ENCODE measurements at places on chromosomes 6 and 20. TPM values are rescaled to one million over a fixed set of nuclear protein-coding genes. Genes with fewer than 3 reads are reported as not detected.

MCCD1 gene
- total RNA-seq, result not detected

PRKN gene
- total RNA-seq, result not detected

NXT1 gene
- total RNA-seq, result 34.1 TPM

ERVFRD-1 gene
- 0.29 TPM for total RNA-seq

PNPLA1 gene
- total RNA-seq, result 0.25 TPM

PAK5 gene
- total RNA-seq, result not detected

TBC1D7 gene
- total RNA-seq, result 152 TPM

APMAP gene
- total RNA-seq, result 138 TPM

OR2H2 gene
- not detected for total RNA-seq

RAET1L gene
- not detected for total RNA-seq

MCHR2 gene
- not detected for total RNA-seq

BANF2 gene
- 2.1 TPM for total RNA-seq

DNA sequence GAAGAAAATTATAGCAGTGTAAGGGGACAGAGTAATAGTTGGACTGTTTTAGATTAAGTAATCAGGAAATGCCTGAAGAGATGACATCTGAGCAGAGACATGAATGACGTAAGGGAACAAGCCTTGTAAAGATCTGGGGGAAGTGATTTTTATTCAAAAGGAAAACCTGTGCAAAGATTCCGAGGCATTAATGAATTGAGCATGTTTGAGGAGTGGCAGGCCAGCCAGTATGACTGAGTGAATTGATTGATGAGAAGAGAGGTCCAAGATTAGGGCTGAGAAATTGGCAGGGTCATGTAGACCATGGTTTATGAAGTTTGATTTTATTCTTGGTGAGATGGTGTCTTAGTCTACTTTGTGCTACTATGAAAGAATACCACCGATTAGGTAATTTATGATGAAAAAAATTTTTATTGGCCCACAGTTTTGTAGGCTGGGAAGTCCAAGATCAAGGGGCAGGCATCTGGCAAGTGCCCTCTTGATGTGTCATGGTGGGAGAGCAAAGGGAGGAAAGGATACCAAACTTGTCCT lies 95.1 kb downstream of the LIN28B start:
- no peaks in the 10 kb centered on the region for H3K36me3 ChIP-seq
- peaks cover 5% of the 10 kb centered on the region for H3K4me1 ChIP-seq
- no peak overlapping the region for H3K4me3 ChIP-seq
- no peak for DNase-seq

- no peaks in the 10 kb centered on the region for H3K4me1 ChIP-seq
- no peak for DNase-seq
- no peaks in the 10 kb centered on the region for H3K36me3 ChIP-seq
- no peak overlapping the region for H3K4me3 ChIP-seq
These were observed 148.5 kb upstream of the DEFB112 start for GRCh38 chr6:50198245-50198644.

GRCh38 chr20:46523696-46524328 lies 10.5 kb upstream of the ZNF334 start:
- H3K36me3 ChIP-seq, result no peaks in the 10 kb centered on the region
- H3K4me1 ChIP-seq, result no peaks in the 10 kb centered on the region
- H3K4me3 ChIP-seq, result no peak overlapping the region
- no peak overlapping the region for H3K27ac ChIP-seq

DNA sequence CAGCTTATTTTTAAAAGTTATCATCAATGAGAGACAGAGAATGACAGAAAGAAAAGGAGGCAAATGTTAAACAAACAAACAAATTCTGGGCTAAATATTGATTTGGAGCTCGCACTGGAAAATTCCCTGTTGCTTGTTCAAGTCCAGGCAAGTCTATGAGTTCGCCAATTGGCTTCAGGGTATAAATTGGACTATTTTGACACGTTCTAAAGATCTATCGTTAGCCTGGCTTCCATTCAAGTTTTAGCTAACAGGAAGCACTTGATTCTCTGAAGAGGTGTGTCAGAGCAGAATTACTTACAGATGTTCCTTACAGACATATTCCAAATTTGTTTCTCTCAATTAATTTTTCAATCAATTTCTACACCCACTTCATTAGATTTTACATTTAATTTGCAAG lies 15.8 kb upstream of the RFPL4B start:
- H3K4me1 ChIP-seq, result no peaks in the 10 kb centered on the region
- H3K27ac ChIP-seq, result no peak overlapping the region
- no peak overlapping the region for H3K4me3 ChIP-seq
- no peaks in the 10 kb centered on the region for H3K36me3 ChIP-seq

GRCh38 chr20:25399037-25399430 lies 8.4 kb upstream of the ABHD12 start:
- H3K4me3 ChIP-seq, result no peak overlapping the region
- peaks cover 25% of the 10 kb centered on the region for H3K4me1 ChIP-seq
- H3K27ac ChIP-seq, result peak overlapping the region; percentile 87
- DNase-seq, result no peak
- H3K36me3 ChIP-seq, result no peaks in the 10 kb centered on the region

GRCh38 chr20:16916165-16916564 lies 168.0 kb downstream of the OTOR start:
- no peaks in the 10 kb centered on the region for H3K4me1 ChIP-seq
- H3K36me3 ChIP-seq, result no peaks in the 10 kb centered on the region
- no peak overlapping the region for H3K4me3 ChIP-seq
- no peak for DNase-seq

- no peaks in the 10 kb centered on the region for H3K36me3 ChIP-seq
- H3K27me3 ChIP-seq, result no peaks in the 10 kb centered on the region
- no peak overlapping the region for H3K4me3 ChIP-seq
- peaks cover 34% of the 10 kb centered on the region for H3K4me1 ChIP-seq
These were observed 206.6 kb downstream of the ZMYND8 start for GRCh38 chr20:47149939-47150338.

GRCh38 chr20:37223053-37223452 lies 38.6 kb downstream of the GHRH start:
- peaks cover 11% of the 10 kb centered on the region for H3K36me3 ChIP-seq
- no peak overlapping the region for H3K4me3 ChIP-seq
- no peak for DNase-seq
- H3K27me3 ChIP-seq, result no peaks in the 10 kb centered on the region
- H3K4me1 ChIP-seq, result no peaks in the 10 kb centered on the region

DNA sequence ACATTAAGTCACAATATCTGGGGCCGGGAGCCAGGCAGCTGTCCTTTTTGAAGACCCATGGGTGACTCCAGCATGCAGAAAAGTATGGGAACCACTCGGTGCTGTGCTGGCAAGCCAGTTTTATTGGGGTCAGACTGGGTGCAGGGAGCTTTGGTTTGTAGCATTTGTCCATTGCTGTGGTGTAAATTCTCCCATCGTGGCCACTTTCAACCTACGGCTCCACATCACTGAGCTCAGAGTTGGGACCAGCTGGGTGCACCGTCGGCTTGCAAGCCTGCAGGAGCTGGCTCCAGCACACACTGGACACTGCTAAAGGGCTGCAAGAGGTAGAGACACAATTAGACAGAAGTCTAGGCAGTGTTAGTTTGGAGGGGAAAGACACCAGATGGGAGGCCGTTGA lies 66.9 kb downstream of the SYNJ2 start:
- no peak overlapping the region for H3K4me3 ChIP-seq
- no peaks in the 10 kb centered on the region for H3K36me3 ChIP-seq
- H3K27ac ChIP-seq, result no peak overlapping the region
- peaks cover 36% of the 10 kb centered on the region for H3K4me1 ChIP-seq

GRCh38 chr6:127686084-127686483 lies 109.1 kb downstream of the C6orf58 start:
- no peak for DNase-seq
- no peaks in the 10 kb centered on the region for H3K36me3 ChIP-seq
- no peak overlapping the region for H3K27ac ChIP-seq

GRCh38 chr6:29419516-29419915 lies 4.8 kb downstream of the OR12D1 start:
- no peaks in the 10 kb centered on the region for H3K27me3 ChIP-seq
- H3K27ac ChIP-seq, result no peak overlapping the region
- DNase-seq, result no peak
- no peaks in the 10 kb centered on the region for H3K36me3 ChIP-seq

DNA sequence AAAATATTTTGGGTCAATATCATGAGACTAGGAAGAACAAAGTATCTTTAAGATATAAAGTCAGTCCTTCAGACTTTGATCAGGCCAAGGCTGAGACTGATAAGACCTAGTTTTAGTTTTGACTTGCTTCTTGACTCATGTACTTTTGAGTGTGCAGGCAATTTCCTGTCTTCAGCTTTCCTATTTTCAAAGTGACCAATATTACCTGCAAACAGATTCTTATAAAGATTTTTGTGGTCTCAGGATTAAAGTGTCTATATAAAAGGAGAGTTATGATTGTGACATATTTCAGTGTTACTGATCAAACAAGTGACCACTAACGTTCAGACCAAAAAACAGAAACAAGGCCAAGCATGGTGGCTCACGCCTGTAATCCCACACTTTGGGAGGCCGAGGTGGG lies 36.0 kb upstream of the AKIRIN2 start:
- no peaks in the 10 kb centered on the region for H3K27me3 ChIP-seq
- H3K36me3 ChIP-seq, result no peaks in the 10 kb centered on the region
- H3K4me3 ChIP-seq, result no peak overlapping the region
- DNase-seq, result no peak
- H3K27ac ChIP-seq, result no peak overlapping the region

DNA sequence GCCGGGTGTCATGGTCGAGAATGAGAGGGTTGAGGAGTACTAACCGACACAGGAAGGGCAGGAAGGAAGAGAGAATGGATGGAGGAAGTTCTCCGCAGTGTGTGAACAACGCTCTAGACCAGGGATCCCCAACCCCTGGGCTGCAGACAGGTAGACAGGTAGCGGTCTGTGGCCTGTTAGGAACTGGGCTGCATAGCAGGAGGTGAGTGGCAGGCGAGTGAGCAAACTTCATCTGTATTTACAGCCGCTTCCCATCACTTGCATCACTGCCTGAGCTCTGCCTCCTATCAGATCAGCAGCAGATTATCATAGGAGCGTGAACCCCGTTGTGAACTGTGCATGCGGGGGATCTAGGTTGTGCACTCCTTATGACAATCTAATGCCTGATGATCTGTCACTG lies 62.0 kb downstream of the SULF2 start:
- no peaks in the 10 kb centered on the region for H3K27me3 ChIP-seq
- no peak overlapping the region for H3K4me3 ChIP-seq
- no peaks in the 10 kb centered on the region for H3K36me3 ChIP-seq
- H3K27ac ChIP-seq, result no peak overlapping the region
- no peak for DNase-seq

GRCh38 chr6:169224185-169224695 lies 29.4 kb downstream of the THBS2 start:
- no peak overlapping the region for H3K4me3 ChIP-seq
- DNase-seq, result no peak
- H3K36me3 ChIP-seq, result no peaks in the 10 kb centered on the region
- H3K4me1 ChIP-seq, result no peaks in the 10 kb centered on the region

GRCh38 chr6:20444786-20445271 lies 43.1 kb downstream of the E2F3 start:
- no peaks in the 10 kb centered on the region for H3K36me3 ChIP-seq
- 0 out of 2 replicates have a peak, but pooled peaks cover 4% of the 10 kb centered on the region for H3K4me1 ChIP-seq
- no peak overlapping the region for H3K27ac ChIP-seq
- H3K4me3 ChIP-seq, result no peak overlapping the region
- no peak for DNase-seq

DNA sequence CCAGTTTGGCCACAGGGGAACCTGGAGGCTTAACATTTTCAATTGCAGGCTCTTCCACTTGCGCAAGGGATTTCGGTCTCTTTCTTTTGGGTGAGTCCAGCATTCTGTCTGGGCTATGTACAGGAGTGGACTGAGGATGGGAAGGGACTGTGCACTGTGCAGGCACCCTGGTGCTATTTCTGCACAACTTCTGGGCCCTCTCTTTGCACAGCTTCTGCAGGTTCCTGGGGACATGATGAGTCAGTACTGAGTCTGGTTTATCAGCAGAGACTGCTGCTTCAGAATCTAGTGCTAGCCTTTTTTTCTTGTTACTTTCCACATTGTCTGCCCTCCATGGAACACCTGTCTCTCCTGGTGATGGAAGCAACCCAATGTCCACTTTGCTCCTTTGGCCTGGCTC lies 78.5 kb upstream of the ASF1A start:
- H3K36me3 ChIP-seq, result no peaks in the 10 kb centered on the region
- no peaks in the 10 kb centered on the region for H3K4me1 ChIP-seq

GRCh38 chr20:21074605-21075336 lies 31.4 kb downstream of the LINC00237 start:
- H3K4me3 ChIP-seq, result no peak overlapping the region
- no peaks in the 10 kb centered on the region for H3K36me3 ChIP-seq
- no peak for DNase-seq
- peaks cover 24% of the 10 kb centered on the region for H3K4me1 ChIP-seq

GRCh38 chr6:109024784-109025183 lies 69.9 kb downstream of the SESN1 start:
- no peaks in the 10 kb centered on the region for H3K4me1 ChIP-seq
- H3K27ac ChIP-seq, result no peak overlapping the region
- no peak overlapping the region for H3K4me3 ChIP-seq
- H3K36me3 ChIP-seq, result no peaks in the 10 kb centered on the region
- DNase-seq, result no peak

GRCh38 chr20:16367948-16368560 lies 205.2 kb downstream of the KIF16B start:
- H3K4me3 ChIP-seq, result no peak overlapping the region
- 0 out of 2 replicates have a peak, but pooled peaks cover 1% of the 10 kb centered on the region for H3K36me3 ChIP-seq
- no peak for DNase-seq

DNA sequence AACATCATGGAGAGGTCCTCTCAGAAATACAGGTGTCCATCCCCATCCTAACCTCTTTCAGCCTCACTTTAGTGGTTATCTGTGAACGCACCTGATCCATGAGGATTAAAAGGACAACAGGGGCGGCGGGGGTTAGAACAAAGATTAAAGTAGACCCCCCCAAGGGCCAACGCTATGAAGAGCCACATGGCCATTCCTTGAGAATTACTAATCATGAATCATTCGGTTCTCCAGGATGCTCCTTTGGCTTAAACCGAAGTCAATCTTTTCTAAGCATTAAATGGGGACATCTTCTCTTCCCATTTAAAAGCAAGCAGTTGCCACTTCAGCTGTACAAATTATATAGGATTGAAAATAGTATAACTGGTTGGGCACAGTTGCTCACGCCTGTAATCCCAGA lies 212.4 kb downstream of the GMPR start:
- no peak for DNase-seq
- no peak overlapping the region for H3K4me3 ChIP-seq
- no peaks in the 10 kb centered on the region for H3K36me3 ChIP-seq
- H3K4me1 ChIP-seq, result no peaks in the 10 kb centered on the region
- no peak overlapping the region for H3K27ac ChIP-seq

DNA sequence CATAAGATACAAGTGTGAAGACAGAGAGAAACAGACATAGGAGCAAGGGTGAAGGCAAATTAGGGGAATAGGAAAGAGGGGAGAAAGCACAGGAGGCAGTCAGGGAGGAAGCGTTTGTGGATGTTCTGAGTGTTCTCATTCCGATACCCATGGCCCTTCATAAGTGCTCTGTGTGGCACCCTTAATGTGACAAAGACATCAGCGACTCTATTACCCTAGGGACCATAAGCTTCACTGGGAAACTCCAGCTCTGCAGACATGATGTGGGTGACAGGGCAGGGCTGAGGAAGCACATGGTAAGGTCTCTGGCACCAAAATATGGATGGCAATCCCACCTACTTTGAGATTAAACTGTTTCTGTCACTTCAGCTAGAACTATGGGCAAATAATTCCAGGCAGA lies 33.0 kb downstream of the F13A1 start:
- H3K27ac ChIP-seq, result no peak overlapping the region
- H3K36me3 ChIP-seq, result no peaks in the 10 kb centered on the region
- no peak overlapping the region for H3K4me3 ChIP-seq
- H3K4me1 ChIP-seq, result no peaks in the 10 kb centered on the region
- no peaks in the 10 kb centered on the region for H3K27me3 ChIP-seq

GRCh38 chr6:155517294-155517693 lies 61.7 kb upstream of the NOX3 start:
- no peak overlapping the region for H3K4me3 ChIP-seq
- H3K4me1 ChIP-seq, result no peaks in the 10 kb centered on the region
- no peak overlapping the region for H3K27ac ChIP-seq
- no peak for DNase-seq

All from Caco-2 (cell line).